OCI-LY7 (cell line): ENCODE measurements at places on chromosomes 7 and 10.

DNA sequence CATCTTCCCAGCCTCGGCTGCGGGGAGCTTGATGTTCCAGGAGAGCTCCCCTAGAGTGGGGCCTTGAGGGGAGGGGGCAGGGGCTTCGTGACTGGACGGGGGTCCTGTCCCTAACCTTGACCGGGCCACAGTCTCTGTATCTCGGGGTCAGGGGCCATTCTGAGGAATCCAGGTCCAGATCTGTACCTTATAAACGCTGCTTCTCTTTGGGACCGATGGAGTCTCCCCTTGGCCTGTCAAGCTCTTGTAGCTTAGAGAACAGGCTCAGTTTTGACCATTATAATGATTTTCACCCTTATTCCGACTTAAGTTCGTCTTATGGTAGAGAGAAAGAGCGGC lies 831 bp downstream of the ZKSCAN5 start:
- no peak for DNase-seq

- DNase-seq: peak; percentile 70
Measured at GRCh38 chr7:2717293-2718261, 29.6 kb downstream of the AMZ1 start.

DNA sequence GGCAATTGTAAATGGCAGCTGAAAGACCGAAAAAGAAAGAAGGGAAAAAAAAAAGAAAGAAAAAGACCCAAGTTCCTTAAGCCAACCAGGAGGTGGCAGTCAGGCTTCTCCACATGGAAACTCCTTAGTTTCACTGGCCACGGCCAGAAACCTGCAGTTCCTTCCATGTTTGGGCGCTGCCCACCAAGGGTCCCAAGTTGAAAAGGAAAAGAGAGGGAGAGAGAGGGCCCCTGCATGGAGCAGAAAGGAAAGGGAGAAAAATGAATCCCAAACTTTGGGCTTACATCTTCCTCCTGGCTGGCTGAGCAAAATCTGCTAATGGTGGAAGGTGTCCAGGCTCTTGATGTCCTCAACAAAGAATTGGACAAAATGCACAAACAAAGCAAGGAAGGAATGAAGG lies 31.8 kb upstream of the ABCA13 start:
- DNase-seq: no peak

DNA sequence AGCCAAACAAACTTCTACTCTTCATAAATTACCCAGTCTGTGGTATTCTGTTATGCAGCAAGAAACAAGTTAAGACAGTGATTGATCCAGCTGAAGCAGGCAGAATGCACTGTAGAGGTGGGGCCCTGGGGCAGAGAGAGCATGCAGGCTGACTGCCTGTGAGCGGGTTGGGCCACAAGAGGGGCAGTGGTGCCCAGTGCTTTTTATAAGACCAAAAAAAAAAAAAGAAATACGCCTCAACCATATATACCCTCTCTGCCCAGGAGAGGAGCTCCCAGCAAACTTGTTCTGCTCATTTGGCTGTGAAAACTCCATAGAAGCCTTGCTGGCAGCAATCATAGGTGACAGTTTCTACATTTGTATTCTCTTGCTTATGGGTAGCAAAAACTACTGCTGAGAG lies 104.7 kb downstream of the SORBS1 start:
- DNase-seq: no peak

- DNase-seq: no peak
Measured at GRCh38 chr7:33921216-33921938, 16.0 kb downstream of the BMPER start.

- peak; percentile 46 for DNase-seq
Measured at GRCh38 chr10:104925232-104925851, 284.3 kb downstream of the SORCS3 start.

DNA sequence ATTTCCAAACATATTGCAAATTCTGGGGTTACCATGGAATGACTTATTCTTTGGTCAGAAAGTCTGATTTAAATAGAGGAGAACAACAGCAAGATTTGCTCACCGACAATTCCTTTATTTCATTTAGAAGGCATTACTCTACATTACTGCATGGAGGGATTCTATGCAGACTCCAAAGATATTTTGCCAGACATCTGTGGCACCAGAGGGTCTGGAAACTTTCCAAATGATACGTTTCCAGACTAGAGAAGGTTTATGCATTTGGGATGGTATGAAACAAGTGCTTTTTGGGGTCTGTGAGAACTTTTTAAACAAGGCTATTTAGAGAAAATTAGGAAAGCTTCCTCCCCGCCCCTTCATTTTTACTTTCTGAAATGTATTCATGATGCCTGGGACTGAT lies 125.3 kb downstream of the SAMD9 start:
- DNase-seq: no peak

DNA sequence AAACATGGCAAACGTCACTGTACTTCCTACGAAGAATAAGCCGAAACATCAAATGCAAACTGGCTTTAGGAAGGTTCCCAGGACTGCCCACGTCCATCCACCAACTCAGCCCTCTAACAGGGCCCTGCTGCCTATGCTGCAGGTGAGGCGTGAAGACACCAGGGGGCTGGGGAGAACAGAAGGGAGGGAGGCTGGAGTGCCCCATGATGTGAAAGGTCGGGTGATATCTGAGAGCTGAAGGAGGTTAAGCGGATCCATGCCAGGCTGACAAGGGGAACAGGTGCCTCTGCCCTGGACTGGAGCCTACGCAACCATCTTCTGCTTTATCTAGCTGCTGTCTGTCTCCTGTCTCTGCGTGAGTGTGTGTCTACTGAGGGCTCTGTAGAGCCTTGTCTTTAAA lies 40.2 kb upstream of the ATP6V0A4 start:
- no peak for DNase-seq

- DNase-seq: no peak
Measured at GRCh38 chr10:117936141-117936540, 110.6 kb downstream of the RAB11FIP2 start.

DNA sequence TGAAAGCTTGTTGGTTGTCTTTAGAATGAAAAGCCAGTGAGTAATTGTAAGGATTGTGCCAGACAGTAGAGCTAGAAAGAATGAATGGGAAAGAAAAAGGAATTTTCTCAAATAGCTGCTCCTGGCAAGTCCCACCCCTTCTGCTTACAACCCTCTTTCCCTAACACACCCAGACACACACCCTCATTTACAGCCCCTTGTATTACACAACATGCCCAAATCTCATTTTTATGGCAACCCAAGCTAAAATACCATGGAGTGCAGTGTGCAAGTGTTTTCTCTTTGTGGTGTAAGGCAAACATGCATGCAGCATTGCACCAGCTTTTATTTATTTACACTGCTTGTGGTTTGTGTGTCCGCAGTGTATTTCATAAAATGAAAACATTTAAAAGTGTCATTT lies 1.5 kb downstream of the PRKAR2B start:
- DNase-seq: peak; percentile 29

- no peak for DNase-seq
Measured at GRCh38 chr10:45439873-45440272, 65.9 kb downstream of the ALOX5 start.

DNA sequence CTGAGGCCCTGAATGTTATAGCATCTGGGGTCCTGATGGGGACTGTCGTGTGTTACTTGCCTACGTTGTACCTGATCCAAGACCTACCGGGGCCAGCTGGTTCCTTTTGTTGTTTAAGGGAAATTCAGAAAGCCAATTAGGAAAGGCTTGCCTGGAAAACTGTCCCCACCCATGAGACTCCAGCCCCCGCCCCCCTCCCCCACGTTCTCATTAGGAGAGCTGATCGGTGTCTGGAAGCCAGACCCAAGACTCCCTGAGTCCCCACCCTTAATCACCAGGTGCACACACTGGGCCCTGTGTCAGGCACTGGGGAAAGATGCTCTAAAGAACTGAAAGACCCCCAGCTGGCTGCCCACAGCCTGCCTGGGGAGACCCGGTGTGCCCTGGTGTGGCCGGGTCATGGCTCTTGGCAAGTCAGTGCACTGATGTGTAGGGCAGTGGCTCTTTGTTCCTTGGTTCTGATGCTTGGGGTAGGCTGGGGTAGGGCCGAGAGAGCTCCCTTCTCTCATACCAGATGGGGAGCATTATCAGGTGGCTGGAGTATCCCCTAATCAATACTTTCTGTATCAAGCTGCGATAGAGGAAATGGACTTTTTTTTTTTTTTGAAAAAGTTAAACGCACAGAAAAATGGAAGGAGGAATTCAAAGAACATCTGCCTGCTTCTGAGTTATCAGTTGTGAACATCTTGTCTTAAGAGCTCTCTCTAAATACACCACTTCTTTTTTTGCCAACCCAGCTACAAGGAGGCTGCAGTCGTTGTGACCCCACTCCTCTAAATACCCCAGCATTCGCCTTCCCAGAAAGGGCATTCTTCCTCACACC lies 16.9 kb downstream of the TSPAN15 start:
- no peak for DNase-seq

DNA sequence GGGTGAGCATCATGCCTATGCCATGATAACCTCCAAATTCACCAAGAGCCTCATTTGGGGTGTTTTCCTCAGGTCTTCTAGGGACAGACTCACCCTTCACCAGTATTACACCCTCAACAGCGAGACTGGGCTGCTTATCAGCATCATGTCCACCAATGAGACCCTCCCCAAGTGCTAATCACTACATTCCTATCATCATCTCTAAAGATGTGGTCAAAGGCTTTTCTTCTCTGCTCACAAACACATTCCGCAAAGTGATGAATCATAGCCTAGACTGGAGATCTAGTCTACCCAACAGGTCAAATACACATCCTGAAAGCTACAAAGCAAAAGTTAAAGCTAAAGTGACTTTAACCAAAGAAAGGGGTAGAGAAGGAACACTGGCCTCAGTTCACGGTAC lies 75.3 kb upstream of the C7orf33 start:
- no peak for DNase-seq

GRCh38 chr10:73889014-73889413 lies 14.7 kb upstream of the CAMK2G start:
- DNase-seq: no peak

DNA sequence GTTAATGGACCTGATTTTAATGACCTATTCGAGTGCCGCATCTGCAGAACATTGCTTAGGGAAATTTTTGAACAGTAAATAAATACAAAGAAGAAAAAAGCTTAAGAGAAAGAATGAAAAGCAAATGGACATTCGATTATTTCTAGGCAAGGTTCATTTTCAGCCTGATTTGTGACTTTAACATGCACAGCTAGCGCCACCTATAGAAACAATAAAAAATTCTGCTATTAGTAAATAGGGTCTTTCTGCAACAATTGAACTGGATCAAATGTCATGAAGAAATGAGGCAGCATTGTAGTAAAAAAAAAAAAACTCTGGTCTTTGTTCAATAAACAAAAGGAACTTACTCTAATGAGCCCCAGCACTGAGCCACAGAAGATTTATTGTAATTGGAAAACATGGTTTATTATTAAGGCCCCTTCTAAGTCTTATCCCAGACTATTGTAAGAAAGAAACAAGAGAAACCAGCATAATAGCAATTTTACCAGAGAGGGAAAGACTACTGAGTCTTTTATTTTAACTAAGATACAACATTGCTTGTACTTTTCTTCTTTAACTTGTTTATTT lies 41.4 kb upstream of the GHITM start:
- peak; percentile 10 for DNase-seq

DNA sequence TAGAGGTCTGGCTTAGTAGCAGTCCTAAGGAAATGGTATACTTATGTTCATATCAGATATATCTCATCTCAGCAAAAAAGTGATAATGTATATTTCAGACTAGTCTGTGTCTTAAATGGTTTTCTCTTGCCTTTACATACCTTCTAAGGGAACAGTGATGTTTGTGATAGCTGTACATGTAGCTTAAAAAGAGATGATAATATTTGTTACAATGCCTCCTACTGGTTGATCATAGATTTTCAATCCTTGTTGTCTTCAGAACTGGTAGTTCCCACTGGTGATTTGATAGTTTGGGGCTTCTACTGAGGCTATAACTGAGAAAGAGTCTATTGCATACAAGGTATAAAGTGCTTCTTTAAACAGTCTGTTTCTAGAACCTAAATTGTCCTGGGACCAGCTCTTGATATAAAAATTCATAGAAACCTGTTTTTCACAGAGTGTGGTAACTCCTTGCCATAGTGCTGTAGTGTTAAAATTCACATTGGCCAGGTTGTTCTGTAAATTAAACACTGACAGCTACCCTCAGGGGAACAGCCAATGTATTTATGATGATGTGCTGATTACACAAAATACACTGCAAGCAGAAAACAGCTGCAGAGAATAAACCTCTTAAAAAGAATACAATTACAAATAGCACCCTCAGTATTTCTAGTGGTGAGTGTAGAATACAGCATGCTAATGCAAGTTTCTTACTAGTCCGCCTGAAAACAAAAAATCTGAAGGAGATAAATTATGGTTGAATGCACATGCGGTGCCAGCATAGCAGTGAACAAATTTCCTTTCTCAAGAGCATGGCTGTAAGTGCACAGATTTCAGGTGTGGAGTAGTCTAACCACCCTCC lies 90.3 kb downstream of the BTRC start:
- peak; percentile 20 for DNase-seq

GRCh38 chr7:133931053-133931452 lies 196.1 kb upstream of the LRGUK start:
- no peak for DNase-seq

GRCh38 chr10:13661256-13661655 lies 74.5 kb downstream of the PRPF18 start:
- no peak for DNase-seq
